Stimulated activated CD8-positive, alpha-beta memory T cell treated with anti-CD3 and anti-CD28 coated beads, Interleukin-15, amount 100 ng/mL, for 4 hours (primary cell): ENCODE measurements at places on chromosomes 7 and 10.

DNA sequence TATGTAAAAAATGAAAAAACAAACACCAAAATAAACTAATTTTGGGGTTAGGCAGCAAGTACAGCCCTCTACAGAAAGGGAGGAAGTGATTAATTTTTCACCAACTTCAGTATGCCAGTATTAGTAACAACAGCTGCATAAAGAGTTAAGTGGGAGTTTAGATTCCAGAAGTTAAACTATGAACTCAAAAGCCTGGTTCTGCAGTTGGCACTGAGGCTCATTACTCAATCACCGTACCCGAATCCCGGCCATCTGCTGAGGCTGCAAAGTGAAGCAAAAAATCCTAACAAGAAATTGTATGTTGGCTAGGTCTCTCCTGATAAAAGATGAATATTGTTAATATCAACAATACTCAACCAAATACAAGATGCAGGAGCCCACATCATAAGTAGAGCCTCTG lies 4.0 kb downstream of the NUDT5 start:
- no peak for DNase-seq

DNA sequence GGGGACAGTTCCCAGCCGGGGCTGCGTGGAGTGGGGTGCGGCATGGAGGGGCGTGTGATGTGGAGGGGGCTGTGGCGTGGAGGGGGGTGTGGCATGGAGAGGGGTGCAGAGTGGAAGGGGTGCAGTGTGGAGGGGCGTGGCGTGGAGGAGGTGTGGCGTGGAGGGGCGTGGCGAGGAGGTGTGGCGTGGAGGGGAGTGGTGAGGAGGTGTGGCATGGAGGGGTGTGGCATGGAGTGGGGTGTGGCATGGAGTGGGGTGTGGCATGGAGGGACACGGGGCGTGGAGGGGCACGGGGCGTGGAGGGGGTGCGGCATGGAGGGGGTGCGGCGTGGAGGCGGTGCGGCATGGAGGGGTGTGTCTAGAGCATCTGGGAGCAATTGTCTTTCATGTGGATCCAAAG lies 33.6 kb downstream of the NKX6-2 start:
- no peak for DNase-seq

GRCh38 chr7:55527307-55527706 lies 45.0 kb downstream of the VOPP1 start:
- DNase-seq: no peak

DNA sequence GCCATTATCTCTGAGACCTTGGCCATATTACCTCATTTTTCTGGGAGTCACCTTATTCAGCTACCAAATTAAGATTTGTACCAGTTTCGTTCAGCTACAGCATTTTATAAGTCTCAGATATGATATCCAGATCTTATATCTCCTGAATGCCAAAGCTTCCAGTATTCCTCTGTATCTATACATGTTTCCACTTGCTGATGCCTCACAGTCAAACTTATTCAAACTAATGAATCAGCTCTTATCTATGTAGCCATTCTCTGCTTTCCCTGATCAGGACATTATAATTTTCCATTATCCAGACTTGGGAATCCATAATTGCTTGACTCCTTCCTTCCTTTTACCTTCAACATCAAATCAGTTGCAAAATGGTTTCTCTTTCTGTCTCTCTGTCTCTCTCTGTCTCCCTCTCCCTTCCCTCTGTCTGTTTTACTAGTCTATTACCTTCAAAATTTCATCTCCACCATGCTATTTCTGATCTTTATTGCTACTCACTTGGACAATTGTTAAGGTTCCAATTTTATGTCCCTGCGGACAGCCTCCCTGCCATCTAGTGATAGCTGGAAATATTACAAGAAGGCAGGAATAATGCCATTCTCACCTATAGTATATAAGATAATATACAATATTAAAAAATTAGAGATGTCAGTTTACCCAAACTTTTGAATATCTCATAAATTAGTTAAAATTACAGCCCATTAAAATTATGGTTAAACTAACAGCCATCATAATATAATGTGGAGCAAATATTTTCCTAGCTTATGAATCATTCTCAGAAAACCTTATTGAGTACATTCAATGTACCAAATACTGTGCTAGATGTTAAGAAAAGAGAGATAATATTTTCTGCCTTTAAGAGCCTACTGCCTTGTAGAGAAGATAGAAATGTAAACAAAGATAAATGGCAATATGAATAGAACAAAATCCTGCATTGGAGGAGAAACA lies 89.8 kb downstream of the PCLO start:
- DNase-seq: no peak
